Adipocyte (in vitro differentiated cells): ENCODE measurements at places on chromosomes 3 and 15.

GRCh38 chr15:69393831-69394491, 20.2 kb upstream of the KIF23 start:
- DNase-seq: no peak

- no peak for DNase-seq
Measured at GRCh38 chr3:194219826-194220410, 84.0 kb downstream of the HES1 start.

GRCh38 chr15:100972975-100973350, 53.8 kb downstream of the LRRK1 start:
- no peak for DNase-seq

- peak; percentile 43 for DNase-seq
Measured at GRCh38 chr3:88132894-88133293, 16.9 kb upstream of the C3orf38 start.

DNA sequence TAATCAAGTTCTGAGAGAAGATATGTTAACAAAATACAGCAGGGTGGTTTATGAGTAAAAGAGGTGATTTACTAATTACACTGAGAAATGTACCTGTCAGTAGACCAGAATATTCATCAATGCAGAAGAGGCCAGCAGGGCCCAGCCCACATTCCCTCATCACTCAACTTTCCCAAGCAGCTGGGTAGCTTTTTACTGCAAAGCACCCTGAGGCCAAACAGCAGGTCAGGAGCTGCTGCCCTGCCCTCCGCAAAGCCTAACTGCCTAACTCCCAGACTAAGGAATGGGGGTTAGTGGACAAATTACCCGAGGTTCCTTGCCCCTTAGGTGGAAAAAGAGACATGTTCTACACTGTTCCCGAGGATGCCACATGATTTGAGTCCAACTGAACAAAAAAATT, 108.2 kb downstream of the TBL1XR1 start:
- DNase-seq: no peak

DNA sequence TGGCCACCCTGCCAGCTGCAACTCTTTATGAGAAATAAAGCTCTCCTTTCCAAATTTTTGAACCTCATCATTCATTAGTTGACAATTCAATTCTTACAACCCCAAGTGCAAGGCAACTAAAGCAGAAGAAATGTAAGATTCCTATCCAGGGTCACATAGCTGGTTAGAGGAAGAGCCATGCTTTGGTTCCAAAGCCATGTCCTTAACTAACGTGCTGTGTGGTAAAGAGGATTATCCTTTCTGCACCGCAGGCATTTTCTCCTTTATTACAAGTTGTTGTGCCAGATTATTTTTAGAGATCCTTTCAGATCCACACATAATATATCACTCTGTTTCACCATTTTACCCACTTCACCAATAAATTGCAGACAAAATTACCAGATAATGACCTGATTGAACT, 36.5 kb downstream of the TM4SF18 start:
- DNase-seq: no peak

DNA sequence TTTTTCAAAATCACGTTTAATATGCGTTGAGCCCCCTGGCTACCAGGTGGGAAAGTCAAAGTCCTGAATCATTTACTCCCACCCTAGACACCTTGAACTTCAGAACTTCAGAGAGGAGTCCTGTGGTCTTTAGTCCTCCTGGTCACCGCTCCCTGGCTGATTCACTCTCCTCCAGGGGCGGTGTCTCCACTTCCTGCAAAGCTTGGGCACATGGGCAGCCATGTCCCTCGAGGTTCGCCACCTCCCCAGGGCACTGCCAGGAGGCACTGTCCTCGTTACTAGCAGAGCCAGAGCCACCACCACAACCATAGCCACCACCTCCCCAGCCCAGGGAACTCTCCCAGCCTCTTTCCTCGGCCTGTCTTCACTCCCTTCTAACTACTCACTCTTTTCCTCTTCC, 31.0 kb downstream of the LOXL1 start:
- DNase-seq: no peak
